Left renal cortex interstitium (tissue), 4 donors: ENCODE measurements at places on chromosomes 4 and X.
A peak's percentile ranks its signal among the peaks of the same experiment; 100 is the strongest.

GRCh38 chr4:155403886-155404285 is 27.1 kb upstream of the MAP9 start:
- DNase-seq: peak; percentile 51

DNA sequence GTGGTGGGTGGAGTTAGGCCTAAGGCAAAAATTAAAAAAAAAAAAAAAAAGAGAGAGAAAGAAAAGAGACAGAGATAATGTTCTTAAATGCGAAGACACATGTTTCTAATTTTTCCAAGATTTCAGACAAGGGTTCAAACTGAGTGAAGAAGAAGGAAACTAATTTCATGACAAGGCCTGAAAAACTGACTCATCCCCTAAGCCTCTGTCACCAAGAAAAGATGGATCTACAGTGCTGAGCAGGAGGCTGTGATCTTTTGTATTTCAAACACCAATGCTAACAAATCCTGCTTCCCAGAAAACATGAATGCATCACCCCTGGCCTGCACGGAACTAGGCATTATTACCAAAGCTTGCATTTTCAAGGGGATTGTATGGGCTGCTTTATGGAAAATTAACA is 75.3 kb downstream of the PPARGC1A start:
- DNase-seq: no peak

GRCh38 chrX:38985375-38985774 is 184.1 kb downstream of the MID1IP1 start:
- no peak for DNase-seq

- DNase-seq: no peak
Measured at GRCh38 chrX:31545191-31545590, 473.4 kb upstream of the FTHL17 start.

GRCh38 chrX:15864629-15865028 is 10.0 kb upstream of the AP1S2 start:
- no peak for DNase-seq

GRCh38 chr4:42608551-42608950 is 48.4 kb downstream of the ATP8A1 start:
- DNase-seq: no peak

GRCh38 chr4:189420572-189420971 is 520.1 kb upstream of the FRG1 start:
- peak; percentile 45 for DNase-seq

- DNase-seq: peak; percentile 4
Measured at GRCh38 chrX:14775416-14775815, 97.5 kb downstream of the FANCB start.

DNA sequence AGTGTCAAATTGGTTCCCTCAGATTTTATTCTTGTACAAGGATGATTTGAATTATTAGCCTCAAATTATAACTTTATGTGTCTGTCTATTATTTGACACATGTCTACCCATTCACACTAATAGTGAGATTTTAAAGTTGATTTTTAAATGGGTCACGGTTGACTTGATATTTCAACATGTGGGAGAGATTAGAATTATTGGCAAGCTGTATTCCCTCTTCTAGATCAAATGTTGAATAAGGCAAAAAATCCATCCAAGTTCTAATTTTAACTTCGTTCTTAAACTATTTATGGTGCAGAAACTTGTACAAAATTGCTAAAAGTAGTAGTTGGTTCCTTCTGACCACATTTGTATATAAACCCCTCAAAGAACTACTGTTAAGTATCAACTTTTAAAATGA is 1498.0 kb downstream of the STIM2 start:
- DNase-seq: no peak

GRCh38 chrX:32045149-32045548 is 973.3 kb upstream of the FTHL17 start:
- DNase-seq: no peak

DNA sequence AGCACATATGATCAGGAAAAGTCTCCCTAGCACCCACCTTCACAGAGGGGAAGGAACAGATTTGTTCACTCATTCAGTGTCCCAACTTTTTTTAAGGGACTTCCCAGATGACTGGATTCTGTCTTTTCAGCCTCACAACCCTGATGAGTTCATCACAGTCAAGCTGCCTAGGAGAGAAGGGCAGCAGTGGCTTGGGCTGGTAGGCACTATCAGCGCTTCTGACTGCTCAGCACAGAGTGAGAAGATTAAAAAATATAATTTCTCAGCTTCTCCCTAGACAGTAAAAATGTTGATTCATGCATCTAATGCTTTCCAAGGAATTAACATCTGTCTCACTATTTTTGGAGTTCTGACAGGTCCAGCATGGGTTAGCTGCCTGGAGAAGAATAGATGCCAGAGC is 328.2 kb downstream of the DTHD1 start:
- DNase-seq: no peak

GRCh38 chr4:139241086-139241783 is 38.8 kb downstream of the MGARP start:
- DNase-seq: no peak

- no peak for DNase-seq
Measured at GRCh38 chr4:6855692-6856297, 53.8 kb upstream of the TBC1D14 start.

DNA sequence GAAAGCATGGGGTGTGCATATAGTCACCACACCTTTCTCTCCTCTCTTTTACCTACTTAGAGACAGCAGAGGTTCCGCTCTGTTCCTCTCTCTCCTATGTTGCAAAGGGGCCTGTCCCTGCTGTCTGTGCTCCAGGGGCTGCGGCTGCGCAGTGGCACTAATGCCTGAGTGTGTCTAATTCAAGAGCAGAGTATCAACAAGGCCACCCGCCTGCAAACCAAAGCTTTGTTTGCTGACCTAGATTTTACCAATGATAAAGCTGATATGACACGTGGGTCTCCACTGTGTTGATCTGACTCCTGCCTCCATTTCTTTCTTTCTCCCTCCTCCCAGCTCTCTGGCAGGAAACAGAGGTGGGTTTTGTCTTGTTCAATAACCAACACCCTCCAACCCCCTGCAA is 74.9 kb downstream of the NSG1 start:
- no peak for DNase-seq

- no peak for DNase-seq
Measured at GRCh38 chr4:101224358-101225218, 122.7 kb downstream of the PPP3CA start.

GRCh38 chrX:20653070-20653469 is 386.4 kb upstream of the RPS6KA3 start:
- no peak for DNase-seq

- no peak for DNase-seq
Measured at GRCh38 chr4:36041340-36041739, 203.0 kb downstream of the ARAP2 start.

GRCh38 chrX:29024871-29025270 is 437.6 kb downstream of the IL1RAPL1 start:
- no peak for DNase-seq
